Cortex of kidney (tissue), 1 donor: ENCODE measurements at places on chromosomes 3 and 15.

DNA sequence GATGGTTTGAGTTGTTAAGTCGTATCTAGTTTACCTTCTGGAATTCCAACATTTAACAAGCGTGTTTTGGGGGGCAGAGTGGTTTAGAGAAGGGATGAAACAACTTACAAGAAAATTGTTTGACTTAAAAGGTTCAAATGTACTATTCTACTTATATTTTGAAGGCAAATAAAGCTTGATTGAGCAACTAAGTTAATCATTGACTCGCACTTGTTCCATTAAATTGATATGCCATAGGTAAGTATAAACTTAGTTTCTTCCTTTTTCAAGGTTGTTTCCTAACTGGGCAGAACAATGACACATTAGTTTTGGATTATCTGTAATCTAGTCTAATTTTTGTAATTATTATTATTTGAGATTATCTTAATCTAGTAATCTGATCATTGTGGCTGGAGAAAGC, 48.3 kb upstream of the CPNE4 start:
- no peak for DNase-seq

GRCh38 chr3:10026084-10026890, at the start of gene FANCD2:
Gene FANCD2, plus strand, starts transcription at chr3:10026437. Its CDS starts 2,221 bp downstream, at chr3:10028658.
- DNase-seq = peak; percentile 37

DNA sequence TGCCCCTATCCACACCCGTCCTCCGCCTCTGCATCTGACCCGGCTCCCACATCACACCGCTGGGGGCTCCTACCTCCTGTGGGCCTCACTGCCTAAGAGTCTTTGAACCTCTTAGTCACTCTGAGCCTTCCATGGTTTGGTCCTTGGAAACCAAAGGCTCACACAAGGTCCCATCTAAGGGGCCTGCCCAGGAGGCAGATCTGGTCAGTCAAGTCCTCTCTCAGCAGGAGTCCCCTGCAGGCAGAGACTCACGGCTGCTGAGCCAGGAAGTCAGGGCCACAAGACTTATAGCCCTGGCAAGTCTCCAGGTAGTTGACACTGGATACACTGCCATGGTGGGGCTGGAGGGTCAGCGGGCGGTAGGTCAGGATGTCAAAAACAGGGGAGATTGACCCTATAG, 31.2 kb upstream of the ALDH1L1 start:
- DNase-seq = no peak

GRCh38 chr3:40858364-40859115, 333.8 kb downstream of the ZNF621 start:
- DNase-seq = no peak

DNA sequence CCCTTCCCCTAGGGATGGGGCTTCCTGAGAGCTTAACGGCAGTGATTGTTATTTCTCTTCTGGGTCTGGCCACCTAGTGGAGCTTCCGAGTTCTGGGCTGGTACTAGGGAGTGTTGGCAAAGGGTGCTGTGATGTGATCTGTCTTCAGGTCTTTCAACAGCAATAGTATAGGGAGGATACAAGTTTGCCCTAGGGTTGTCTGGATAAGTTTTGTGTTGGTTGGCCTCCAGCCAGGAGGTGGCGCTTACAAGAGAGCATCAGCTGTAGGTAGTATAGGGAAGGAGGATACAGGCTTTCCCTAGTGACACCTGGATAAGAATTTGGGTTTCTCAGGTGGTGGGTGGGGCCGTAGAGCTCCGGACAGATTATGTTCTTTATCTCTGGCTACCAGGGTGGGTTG, 19.2 kb upstream of the CPOX start:
- DNase-seq = no peak

DNA sequence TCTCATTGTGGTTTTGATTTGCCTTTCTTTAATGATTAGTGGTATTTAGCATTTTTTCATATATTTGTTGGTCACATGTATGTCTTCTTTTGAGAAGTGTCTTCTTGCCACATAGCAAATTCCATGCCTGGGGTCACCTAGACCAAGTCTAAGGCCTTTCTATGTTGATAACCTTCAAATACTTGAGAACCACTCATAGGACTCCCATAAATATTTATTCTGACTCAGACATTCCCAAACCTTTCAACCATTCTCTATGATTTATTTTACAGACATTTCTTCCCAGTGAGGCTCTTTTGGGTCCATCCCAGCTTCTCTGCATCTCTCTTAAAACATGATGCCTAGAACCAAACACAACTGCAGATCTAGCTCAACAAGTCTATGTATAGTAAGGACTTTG, 69.2 kb downstream of the ATP8B4 start:
- DNase-seq = no peak

DNA sequence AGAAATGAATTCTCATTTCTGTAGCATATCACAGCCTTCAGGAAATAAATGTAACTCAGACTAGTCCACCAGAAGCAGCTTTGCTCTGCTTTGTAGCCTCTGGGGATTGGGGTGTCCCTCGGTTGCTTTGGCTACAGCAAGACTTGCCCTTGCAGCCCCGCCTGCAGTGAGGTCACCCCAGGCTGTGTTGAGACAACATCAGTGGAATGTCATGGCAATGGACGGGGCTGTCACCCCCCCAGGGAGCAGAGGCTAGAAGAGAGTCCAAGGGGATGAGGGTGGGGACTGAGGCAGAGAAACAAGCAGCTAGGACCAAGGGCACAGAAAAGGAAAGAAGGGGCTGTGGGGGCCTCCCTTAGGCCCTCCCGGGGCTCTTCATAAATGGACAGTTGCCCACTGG, 854 bp downstream of the CLEC3B start:
- DNase-seq = no peak

GRCh38 chr3:122890720-122891220, 95.9 kb downstream of the SLC49A4 start:
- DNase-seq = no peak

DNA sequence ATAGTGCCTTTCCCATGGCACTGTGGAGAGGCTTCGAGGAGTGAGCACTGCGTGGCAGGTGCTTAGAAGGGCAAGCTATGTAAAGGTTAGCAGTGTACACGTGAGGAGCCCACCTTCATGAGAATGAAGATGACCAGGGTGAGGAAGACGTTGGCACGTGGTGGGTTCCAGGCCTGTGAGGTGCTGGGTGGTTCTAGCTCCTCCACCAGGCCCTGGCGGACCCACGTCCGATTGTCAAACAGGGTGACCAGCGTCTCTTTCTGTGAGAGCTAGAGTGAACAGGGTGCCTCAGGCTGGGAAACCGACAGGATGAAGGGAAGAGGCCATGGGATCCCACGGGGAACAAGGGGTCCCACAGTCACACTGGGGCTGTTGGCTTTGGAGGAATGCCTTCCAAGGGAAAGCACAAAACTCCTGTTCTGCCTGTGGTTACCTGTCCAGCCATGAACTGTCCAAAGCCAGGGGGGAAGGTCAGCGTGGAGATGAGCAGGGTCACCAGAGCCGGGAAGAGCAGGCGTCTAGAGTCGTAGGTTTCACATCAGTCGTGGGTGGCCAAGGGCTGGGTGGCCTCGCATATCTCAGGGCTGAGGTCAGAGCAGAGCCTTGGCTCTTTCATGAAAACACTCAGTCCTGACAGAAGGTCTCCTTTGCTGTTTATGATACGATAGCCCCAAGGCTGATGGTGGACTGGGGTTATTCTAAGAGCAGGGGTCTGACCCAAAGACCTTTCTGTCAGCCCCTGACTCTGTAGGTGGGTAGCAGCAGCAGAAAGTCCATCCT, 6.0 kb downstream of the CLCN2 start:
- no peak for DNase-seq

GRCh38 chr15:68106656-68107055, 52.5 kb downstream of the PIAS1 start:
- no peak for DNase-seq

- no peak for DNase-seq
Measured at GRCh38 chr3:174613173-174613572, 246.0 kb upstream of the NAALADL2 start.

GRCh38 chr3:122662505-122662904, 18.1 kb upstream of the PARP14 start:
- no peak for DNase-seq

DNA sequence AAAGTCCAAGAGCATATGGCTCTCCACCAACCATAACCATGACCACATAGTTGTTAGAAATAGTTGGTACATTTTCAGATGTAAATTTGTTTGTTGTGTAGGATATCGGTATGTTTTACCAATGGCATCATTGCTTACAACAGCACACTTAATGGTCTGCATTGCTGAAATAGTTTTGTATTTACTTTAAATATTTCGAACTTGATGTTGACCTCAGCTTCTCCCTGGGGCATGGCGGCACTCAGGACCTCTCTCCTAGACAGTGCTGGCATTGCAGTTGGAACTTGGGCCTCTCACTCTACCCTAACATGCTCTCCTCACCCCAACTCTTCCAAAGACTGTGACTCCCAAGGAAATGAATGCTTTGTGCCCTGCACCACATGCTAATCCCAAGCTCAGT, 5.0 kb downstream of the SLC22A13 start:
- DNase-seq = no peak

DNA sequence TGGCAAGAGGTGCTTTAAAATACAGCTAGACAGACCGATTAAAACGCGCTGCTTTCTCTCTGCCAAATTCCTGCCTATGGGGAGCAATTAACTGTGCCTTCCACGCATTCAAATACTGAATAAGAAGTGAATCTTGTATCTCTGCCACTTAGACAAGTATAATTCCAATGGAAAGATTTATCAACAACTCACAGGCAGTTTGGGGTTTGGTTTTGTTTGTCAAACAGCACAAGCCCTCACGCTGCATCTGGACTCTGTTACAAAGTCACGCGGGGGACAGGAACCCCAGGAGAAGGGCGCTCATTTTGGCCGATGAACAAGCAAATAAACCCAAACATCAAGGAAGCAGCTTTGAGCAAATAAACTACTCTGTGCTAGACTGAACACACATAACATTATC, 61.8 kb upstream of the TMCO5A start:
- DNase-seq = no peak

GRCh38 chr3:14946236-14946635, 1.1 kb upstream of the NR2C2 start:
- DNase-seq = no peak

DNA sequence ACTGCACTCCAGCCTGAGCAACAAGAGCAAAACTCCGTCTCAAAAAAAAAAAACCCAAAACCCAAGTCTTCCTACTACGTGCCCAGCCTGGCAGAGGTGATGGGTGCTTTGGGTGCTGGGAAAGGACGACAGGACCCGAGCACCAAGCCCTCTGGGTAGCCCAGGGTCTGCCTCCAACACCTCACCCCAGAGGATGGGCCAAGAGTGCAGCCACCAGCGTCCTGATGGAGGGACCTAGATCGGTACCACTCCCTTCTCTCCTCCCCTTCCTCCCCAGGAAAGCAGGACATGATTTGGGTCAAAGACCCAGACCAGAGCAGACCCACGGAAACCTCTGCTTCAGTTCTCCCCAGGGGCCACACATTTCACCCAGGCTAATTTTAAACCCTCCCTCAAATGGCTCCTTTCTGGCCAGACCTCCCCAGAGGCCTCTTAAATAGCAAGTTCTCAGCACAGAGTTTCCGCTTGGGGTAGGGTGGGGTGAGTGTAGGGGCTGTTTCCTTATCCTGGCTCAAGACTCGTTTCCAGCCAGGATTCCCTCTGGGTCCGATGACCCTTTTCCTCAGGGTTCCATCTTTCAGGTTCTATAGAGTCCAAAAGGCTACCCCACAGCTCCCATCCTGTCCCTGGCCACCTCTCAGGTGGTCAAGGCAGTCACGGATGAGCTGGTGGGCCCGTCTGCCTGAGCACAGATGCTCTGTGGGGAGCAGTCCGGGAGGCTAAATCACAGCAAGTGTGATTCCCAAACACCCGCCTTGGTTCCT, 20.5 kb downstream of the RBPMS2 start:
- no peak for DNase-seq

- DNase-seq = no peak
Measured at GRCh38 chr3:108153451-108153981, 62.7 kb upstream of the CD47 start.

DNA sequence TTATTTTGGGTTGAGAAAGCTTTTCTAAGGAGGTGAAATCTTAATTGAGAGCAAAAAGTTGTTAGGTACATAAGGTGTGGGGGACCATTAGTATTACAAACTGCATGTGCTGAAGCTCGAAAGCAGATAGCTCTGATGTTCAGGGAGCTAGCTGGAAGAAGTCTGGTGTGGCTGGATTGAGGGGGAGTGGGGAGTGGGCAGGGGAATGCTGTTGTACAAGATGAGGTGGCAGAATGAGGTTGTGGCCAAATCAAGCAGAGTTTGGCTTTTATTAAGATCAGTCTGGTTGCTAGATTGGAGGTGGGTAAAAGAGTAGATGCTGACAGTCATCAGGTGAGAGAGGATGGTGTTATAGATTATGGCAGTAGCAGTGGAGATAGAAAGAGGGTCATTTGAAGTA, 32.1 kb downstream of the UBE2E2 start:
- no peak for DNase-seq

DNA sequence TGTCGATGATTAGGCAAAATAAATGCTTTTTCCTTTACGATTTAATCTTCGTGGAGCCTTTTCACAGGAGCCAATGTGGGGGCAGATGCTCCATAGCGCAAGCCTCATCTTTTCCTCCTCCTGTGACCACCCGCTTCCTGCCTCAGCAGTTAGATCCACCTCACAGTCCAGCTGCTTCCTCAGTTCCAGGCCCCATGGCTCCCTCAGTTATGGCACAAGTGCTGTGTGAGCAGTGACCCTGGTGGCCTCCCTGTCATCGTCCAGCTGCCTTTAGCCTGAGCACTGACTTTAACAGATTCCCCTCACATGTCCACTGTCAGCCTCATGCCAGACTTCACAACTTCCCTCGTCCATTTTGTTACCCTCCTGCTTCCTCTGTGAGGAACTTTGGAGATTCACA, 424.6 kb upstream of the GBE1 start:
- DNase-seq = no peak

DNA sequence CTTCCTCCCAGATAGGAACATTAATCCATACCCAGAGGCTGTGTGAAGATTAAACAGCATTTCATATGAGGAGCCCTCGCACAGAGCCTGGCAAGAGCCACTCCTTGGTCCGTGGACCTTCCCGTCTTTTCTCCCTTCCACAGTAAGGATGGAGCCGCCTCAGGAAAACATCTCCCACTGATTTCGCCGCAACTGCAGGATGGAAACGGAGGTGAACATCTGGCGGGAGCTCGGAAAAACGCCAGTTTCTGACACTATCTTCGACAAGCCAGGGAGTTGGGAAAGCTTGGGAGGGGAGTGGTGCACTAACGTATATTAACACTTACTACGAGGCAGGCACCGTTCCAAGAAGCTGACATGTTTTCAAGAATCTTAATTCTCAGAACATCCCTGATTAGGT, 157.9 kb downstream of the XXYLT1 start:
- no peak for DNase-seq
